NCI-H2081 treated with DMSO at 0.1 percent for 48 hours (cell line): ENCODE measurements at places on chromosomes 3 and 15.

DNA sequence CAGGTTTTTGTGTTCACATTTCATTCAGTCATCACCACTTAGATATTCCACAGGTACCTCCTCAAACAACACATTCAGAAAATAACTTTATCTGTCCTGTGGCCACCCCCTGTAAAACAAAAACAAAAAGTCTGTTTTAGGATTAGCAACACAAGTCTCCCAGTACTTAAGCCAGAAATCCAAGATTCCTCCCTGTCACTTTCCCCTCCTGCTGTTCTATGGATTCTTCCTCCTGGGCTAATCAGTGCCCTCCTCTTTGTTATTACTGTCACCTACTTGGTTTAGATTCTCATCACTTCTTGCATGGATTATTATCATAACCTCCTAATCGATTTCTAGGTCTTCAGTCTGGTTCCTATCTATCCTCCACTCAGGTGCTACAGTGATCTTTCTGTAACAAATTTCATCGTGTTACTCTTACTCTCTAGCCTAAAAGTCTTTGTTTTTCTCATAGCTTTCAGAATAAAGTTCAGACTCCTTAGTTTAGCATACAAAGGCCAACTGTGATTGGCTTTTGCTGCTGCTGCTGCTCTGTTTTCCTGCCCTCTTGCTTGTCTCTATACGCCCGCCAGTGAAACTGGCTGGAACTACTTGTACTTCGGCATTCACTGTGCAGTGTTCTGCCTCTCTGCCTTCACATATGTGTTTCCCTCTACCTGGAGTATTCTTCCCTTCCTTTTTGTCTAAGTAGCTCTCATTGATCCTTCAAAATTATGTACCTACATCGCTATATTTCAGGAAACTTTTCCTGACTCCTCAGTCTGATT is 32.2 kb downstream of the PPP2R3A start:
- DNase-seq, result no peak

DNA sequence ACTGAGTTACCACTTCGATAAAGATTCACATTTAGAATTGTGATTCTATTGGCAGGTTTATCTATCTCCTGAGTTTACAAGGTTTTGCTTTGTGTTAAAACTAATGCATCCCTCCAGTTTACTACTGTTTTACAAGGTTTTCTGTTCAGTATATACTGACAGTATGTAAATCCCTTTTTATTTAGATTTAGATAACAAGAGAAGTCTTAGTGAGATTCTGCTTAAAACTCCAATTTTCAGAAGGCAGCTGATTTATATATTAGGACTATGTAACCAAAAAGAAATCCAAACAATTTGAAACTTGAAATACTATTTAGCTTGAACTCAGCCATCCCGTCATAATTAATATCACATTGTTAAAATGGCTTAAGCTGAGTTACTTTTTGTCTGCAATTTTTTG is 619.2 kb downstream of the NAALADL2 start:
- DNase-seq, result no peak

- no peak for DNase-seq
Observed at GRCh38 chr15:60155661-60156060, 151.6 kb downstream of the FOXB1 start.

GRCh38 chr15:86201313-86202008 is 121.8 kb downstream of the AGBL1 start:
- no peak for DNase-seq

- no peak for DNase-seq
Observed at GRCh38 chr15:36329592-36329991, 249.8 kb upstream of the CDIN1 start.

DNA sequence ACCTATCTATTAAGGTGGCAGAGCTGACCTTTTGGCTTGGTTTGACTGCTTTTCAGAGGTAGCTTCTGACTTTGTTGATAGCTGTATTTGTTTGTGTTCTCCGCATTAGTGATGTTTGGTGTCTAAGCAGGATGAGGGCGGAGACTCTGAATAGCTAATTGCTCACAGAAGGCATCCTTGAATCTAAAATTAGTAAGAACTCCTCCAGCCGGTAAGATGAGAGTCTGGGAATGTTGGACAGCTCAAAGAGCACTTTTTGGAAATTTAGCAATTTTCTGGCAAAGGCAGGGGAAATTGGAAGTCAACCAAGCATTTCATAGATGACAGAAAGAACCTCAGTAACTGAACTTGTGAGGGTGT is 174.1 kb downstream of the KLHL25 start:
- no peak for DNase-seq

- DNase-seq, result no peak
Observed at GRCh38 chr3:53342353-53342752, 5.0 kb downstream of the DCP1A start.

GRCh38 chr15:57213862-57214261 is 162.4 kb upstream of the CGNL1 start:
- no peak for DNase-seq

DNA sequence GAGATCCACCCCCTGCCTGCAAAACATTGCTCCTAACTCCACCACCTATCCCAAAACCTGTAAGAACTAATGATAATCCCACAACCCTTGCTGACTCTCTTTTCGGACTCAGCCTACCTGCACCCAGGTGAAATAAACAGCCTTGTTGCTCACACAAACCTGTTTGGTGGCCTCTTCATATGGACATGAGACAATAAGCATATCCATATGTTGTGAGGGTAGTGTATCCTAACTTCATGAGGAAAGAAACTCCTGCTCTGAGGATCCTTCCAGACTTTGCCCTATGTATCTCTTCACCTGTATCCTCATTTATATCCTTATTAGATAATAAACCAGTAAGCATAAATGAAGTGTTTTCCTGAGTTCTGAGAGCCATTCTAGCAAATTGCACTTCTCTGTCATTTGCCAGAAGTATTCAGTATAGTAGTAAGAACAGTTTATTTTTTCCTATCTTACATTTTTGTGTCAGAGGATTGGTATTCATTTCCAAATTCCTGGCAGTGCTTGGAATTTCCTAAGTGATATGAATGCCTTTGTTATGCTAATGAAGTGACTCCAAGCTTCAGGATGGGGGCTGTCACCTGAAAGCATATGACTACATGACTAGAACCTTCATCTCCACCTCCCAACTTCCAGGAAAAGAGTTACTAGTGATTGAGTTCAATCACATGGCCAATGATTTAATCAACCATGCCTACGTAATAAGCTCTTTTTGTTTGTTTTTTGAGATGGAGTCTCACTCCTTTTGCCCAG is 30.2 kb downstream of the TTBK2 start:
- DNase-seq, result no peak

GRCh38 chr15:27119695-27120266 is 148.8 kb downstream of the GABRG3 start:
- DNase-seq, result no peak

DNA sequence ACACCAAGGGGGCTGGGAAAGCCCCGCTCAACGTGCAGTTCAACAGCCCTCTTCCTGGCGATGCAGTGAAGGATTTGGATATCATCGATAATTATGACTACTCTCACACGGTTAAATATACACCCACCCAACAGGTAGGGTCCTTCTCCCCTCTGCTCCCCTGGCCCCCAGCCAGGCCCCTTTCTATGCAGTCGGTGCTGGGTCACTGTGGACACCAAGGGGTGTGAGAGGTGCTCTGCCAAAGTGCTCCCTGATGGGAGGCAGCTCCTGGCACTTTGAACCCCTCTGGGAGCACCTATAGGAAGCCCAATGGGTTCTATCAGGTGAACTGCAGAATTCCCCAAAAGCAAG is 98.6 kb downstream of the DNASE1L3 start:
- no peak for DNase-seq

DNA sequence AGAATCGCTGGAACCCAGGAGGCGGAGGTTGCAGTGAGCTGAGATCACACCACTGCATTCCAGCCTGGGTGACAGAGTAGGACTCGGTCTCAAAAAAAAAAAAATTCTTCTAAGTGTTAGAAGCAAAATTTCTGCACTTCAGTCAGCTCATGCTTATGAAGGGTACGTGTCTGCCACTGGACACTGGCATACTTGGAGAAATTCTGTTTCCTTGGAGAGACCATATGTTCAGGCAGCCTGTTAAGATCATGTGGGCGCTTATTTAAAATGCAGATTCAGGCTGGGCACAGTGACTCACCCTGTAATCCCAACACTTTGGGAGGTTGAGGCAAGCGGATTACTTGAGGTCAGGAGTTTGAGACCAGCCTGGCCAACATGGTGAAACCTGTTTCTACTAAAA is 85.6 kb upstream of the IQSEC1 start:
- DNase-seq, result no peak

DNA sequence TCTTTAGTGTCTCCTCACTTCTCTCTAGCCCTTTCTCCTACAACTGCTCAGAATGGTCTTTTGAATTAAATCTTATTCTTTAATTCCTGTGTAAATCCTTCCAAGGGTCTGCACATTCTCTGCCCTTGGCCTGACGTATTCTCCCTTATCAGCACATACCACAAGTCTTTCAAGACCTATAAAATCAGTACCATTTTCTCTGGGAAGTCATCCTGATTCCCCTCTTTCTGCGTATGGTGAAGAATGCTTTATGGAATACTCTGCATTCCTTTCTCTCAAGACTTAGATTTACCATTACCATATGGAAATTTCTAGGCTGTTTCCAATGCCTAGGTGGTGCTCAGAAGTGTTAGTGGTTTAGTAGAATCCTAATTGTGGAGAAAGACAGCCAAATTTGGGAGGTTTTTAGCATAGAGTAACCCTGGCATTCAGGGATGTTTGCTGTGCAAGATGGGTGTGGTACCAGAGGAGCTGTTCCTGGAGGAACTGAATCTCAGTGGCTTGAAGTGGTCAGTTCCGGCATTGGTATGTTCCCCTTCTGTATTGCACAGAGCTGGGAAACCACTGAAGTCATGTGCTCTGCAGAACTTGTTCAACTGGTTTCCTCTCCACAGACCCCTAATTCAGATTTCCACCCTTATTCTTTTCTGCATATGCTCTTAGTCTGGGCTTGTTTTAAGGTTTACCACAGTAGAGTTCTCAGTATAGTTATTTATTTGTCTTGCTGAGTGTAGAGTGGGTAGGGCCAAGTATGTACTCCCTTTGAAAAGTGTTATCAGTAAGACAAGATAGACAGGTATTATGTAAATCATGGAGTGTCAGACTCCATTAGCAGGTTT is 24.5 kb downstream of the IQGAP1 start:
- no peak for DNase-seq

DNA sequence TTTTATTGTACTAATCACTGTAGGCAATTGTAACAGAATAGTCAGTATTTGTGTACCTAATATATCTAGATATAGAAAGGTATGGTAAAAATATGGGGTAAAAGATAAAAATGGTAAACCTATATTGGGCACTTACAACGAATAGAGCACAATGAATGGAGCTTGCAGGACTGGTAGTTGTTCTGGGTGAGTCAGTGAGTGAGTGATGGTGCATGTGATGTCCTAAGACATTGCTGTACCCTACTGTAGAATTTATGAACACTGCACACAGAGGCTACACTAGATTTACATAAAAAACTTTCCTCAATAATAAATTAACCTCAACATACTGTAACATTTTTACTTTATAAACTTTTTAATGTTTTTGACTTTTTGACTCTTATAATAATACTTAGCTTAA is 274.3 kb upstream of the PPP2R3A start:
- no peak for DNase-seq

GRCh38 chr15:92407321-92407720 is 13.6 kb downstream of the ST8SIA2 start:
- no peak for DNase-seq

DNA sequence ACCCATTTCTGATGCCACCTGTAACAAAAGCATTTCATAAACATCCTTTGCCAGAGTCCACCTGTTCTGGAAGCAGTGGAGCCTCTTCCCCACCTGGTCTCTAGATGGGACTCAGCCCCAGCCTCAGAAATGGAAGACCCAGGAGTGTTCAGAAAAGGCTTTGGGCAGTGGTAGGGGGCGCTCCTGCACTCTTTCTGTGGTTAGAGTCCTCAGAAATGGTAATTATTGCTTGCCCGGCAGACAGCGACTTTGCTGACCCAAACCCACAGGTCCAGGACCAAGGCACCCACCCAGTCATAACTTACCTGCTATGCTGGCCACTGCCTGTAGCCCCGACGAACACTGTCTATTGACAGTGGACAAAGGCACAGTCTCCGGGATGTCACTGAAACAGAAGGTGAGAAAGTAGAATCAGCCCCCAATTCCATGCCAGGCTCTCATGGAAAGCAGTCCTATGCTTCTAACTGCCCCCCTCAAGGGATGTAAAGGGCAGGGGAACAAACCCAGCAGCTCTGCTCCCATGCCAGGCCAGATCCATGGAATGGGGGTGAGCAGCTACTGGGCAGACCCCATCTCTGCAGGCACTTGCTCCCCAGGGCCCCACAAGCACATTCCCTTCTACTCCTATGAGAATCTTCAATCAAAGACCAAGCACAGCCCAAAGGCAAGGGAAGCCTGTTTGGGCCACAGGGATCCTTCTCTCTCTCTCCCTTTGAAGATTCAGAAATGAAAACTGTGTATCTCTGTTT is 5.1 kb downstream of the ACAA1 start:
- no peak for DNase-seq

DNA sequence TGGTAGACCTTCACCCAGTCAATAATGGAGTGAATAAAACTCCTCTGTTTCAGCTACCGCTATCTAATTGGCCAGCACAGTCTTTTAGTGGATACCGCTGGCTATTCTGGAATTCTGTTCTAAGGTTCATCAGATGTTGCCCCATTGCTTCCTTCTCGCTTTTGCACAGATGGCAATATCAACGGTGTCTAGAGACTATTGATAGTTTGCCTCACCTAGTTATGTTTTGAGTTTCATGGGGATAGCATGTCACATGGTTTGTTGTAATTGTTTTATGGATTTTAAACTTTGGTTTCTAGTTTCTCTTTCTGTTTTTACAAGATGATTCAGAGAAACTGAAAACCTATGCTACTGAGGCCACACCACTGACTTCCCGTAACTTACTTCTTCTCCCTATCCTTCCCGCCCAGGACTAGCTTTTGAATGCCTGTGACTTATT is 2.0 kb downstream of the XRN1 start:
- DNase-seq, result no peak

DNA sequence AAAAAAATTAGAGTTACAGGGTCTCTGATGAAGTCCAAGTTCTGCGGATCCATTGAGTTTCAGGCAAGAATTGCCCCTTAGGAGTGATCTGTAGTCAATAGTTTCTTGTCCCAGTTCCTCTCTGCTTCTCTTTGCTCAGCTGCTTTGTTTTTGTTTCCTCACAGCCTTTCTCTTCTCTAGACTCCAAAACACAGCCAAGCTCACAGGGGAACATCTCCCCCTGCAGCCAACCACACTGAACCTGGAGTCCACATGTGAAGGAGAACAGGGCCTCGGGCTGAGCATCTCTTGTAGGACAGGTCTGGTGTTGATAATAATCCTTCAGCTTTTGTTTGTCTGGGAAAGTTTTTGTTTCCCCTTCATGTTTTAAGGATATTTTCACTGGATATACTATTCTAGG is 202.6 kb upstream of the ATP10A start:
- no peak for DNase-seq
